ENCODE measurements at places on chromosomes 6 and 20.

DNA sequence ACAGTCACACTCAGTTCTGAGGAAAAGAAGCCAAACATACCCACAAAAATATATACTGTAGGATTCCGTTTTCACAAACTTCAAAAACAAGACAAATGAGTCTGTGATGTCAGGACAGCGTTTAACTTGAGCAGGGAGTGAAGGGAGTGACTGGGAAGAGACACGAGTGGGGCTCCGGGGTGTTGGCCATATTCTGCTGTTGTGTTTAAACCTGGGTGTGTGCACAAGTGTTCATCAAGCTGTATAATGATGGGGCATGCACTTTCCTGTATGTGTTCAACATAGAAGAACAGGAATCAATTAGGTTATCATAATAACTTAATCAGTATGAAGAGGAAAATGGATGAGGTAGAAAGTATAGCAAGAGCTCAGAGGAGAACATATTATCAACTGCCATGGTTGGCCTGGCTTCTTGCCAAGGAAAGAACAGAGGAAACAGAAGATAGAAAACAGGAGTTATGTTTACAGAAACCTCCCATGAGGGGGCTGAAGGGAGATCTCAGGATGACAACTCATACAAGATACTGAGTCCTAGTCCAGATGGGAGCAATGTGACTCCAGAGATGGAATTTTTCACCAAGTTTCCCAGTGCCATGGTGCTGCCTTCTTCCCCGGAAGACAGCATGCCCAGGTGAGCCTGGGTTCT lies 15.1 kb upstream of the AFDN start:
- DNase-seq, result no peak

DNA sequence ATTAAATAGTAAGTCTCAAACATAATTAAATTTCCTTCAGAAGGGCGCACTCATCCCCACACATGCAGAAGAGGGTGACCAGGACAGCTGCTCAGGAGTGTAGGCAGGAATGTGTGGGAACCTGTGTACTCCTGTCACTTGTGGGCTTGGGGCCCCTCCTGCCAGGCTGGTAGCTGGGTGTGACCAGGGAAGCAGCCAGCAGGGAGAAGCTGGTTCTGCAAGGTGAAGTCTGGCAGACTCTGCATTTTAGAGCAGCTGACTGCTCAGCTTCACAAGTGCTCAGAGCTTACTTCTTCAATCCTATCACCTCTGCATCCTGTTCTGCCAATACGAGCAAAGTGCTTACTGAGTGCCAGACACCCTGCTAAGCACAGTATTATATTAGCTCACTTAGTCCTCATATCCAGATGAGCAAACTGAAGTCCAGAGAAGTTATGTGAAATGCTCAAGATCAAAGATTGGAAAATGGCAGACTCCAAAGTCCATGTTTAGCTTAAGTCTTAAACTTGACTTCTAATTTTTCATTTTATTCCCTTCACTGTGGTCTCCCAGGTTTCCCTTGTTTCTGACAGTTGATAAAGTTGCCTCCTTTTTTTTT lies 27.9 kb downstream of the ELMO2 start:
- DNase-seq, result no peak

DNA sequence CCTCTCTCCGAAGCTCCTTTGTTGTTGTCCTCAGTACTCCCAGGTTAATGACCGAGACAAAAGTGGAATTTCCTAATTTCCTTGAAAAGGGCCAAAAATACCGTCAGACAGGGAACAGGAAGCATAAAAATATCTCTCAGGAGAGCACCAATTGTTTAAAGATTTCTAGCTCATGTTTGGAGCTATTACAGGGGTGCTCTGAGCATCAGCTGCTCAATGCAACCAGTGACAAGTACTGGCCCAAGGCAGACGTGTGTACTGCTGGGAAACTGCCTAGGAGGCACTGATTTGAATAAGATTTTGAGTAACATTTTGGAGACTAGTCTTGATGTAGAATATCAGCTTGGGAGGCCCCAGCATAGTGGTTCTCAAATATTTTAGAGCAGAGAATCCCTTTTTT lies 17.3 kb downstream of the LAMA4 start:
- DNase-seq, result no peak

DNA sequence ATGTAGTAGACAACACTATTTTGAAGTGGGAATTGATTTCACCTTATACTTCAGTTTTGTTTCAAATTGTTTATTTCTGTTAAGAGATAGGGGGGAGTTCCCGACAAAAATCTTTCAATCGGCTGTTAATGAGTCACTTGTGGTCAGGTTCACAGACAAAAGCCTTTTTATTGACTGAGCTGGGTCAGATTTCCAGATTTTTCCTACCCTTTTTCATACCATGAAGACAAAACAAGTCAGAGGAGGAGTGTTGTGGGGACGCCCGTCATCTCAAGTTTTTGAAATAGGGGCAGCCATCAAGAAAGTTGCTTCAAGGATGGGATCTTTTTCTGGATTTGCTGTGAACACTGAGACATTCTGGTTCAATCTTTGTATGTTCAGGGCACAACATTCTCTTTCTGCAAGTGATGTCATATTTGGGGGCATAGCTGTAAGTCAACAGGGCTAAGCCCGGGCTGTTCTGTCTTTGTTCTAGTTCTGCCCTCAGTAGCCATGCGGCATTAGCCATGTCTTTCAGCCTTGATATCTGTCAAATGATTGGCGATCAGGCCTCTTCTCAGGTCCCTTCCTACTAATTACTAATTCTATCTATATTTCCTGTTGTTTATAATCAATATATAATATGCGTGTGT lies 496.0 kb upstream of the MARCKS start:
- no peak for DNase-seq

- no peak for DNase-seq
These were observed 167.7 kb upstream of the CDYL start for GRCh38 chr6:4608361-4609115.

GRCh38 chr6:73027691-73028090 lies 197.6 kb downstream of the KHDC1L start:
- no peak for DNase-seq

DNA sequence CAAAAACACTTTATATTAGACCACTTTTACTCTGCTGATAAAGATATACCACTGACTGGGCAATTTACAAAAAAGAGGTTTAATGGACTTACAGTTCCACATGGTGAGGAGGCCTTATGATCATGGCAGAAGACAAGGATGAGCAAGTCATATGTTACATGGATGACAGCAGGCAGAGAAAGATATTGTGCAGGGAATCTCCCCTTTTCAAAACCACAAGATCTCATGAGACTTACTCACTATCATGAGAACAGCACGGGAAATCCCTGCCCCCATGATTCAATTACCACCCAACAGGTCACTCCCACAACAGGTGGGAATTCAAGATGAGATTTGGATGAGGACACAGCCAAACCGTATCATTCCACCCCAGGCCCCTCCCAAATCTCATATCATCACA lies 1383.8 kb upstream of the MAP3K7 start:
- no peak for DNase-seq

DNA sequence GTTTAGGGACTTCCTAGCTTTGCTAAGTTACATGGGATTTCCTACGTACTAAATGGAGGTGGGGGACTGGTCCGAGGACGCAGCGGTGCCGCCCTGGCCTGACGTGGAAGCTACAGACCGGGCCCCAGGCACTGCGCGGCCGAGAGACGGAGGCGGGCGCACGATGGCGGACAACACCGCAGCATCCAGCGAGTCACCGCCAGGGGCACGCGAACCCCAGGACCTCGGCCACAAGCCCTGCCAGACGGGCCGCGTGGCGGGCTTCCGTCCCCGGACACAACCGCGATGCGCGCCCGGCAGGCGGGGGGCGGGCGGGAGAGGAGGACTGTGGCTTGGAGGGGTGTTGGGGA lies 1516.9 kb upstream of the DEFB115 start:
- no peak for DNase-seq

GRCh38 chr6:30703821-30704220 lies 13.0 kb upstream of the NRM start:
- DNase-seq, result no peak

GRCh38 chr6:114000069-114000468 lies 29.1 kb upstream of the HDAC2 start:
- no peak for DNase-seq

DNA sequence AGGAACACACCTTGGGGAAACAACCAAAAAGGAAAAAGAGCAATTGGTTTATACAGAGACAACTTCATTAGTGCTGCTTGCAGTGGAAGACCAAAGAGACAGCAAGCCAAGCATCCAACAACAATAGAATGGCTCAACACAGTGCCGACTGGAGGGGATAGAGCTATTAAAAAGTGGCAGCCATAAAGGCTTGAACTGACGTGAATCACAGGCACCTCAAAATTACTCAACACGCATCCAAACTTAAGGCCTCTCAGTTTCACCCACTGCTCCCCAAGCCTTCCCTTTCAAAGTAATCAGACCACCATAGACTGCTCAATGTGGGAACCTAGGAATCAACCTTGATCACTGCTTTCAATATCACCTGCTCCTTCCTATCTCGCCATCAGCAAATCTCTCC lies 9.7 kb downstream of the TNFRSF21 start:
- DNase-seq, result no peak

- no peak for DNase-seq
These were observed 60.0 kb upstream of the PIM1 start for GRCh38 chr6:37109714-37110499.

GRCh38 chr6:88454658-88455057 lies 288.5 kb upstream of the CNR1 start:
- DNase-seq, result no peak

GRCh38 chr6:110735666-110736065 lies 79.6 kb downstream of the CDK19 start:
- no peak for DNase-seq

- DNase-seq, result no peak
These were observed 110.9 kb downstream of the GFRAL start for GRCh38 chr6:55438203-55438602.

DNA sequence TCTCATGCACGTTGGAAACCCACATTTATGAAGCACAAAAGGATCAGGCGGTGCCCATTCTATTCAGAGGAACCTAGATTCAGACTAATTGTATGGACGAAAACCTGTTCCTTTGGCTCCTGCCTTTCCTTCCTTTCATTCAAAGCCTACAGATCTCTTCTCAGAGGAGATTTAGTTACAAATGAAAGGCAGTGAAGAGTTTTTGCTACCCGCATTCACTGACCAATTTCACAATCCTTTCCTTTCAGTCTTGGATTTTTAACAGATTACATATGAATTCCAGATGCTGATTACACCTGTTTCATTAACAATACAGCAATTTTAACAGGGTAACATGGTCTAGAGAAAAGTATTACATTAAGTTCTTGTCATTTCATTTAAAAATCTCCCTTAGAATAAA lies 32.0 kb downstream of the TMEM242 start:
- no peak for DNase-seq

GRCh38 chr6:111592726-111593511 lies 12.8 kb downstream of the TRAF3IP2 start:
- no peak for DNase-seq
